H4 (cell line): ENCODE measurements at places on chromosomes 7 and 10.

DNA sequence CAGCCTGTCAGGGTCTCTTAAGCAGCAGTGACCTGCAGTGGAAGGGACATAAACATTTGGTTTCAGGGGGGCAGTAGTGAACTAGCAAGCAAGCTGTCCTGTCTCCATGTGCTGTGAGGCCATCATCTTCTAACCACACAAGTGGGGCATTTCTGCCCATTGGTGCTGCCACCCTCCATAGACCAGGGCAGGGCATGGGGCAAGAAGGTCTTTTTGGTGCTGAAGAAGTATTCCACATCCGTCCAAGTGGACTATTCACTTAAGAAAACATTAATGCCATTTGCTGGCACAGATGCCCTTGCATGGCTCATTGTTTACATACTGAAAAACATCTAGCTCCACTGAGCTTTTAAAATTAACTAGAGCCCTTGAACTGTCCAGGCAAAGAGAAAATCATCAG is 35.8 kb downstream of the ALOX5 start:
- no peak for DNase-seq

DNA sequence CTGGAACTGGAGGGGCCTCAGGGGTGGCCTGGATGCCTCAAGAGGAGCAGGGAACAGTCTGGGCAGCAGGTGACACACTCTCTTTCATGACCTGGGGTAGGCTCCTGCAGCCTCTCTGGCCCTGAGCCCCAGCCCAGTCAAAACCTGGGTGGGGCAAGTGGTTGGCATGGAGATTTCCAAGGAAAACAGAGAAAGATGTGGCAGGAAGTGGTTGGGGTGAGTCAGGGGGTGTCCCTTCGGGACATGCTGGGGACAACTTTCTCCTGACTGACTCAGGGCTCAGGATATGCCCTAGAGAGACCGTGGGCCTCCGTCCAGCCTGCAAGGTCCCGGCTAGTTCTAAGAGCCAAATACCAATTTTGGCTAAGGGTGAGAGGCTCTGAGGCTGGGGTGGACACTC is 2.9 kb downstream of the AQP1 start:
- DNase-seq = peak; percentile 90

DNA sequence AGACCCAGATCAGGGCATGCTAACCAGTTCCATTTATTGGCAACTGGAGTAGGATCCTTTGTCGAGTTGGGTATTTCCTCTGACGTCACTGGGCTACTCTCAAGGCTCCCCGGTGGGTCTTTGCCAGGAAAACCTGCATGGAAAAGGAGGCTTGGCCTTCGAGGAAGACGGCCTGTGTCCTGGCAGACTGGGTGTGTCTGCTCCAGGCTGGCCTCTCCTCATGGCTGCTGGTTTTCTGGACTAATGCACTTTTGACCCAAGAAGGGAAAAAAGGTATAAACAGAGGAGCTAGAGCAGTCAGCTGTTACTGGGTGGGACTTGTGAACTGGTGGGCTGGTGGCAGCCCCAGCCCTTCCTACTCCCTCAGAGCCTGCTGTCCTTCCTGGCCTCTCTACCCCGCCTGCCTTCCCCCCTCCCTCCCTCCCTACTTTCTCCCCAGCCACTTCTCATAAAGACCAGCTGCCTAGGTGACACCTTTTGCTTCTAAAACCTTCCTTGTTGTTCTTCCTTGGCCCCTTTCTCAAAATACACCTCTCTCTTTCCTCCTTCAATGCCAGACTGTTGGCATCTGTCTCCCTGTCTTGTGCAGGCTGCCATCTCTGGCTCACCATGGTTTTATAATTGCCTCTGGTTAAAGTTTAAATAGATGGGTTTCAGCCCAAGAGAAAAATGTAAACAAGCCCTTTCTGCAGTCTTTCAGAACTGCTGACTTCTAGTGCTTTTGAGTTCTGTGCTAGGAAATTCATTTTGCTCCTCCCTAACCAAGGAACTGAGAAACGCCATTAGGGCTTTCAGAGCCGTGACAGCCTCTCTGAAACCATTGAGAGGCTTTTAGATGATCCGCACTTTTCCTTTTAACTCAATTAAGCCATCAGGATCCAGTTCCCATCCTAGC is 101.8 kb upstream of the MKLN1 start:
- DNase-seq = peak; percentile 96

GRCh38 chr7:41189866-41190265 is 513.0 kb downstream of the INHBA start:
- DNase-seq = peak; percentile 93

GRCh38 chr7:151727579-151728285 is 149.2 kb downstream of the PRKAG2 start:
- DNase-seq = peak; percentile 97

GRCh38 chr10:101050208-101051069 is 11.3 kb upstream of the KAZALD1 start:
- no peak for DNase-seq

DNA sequence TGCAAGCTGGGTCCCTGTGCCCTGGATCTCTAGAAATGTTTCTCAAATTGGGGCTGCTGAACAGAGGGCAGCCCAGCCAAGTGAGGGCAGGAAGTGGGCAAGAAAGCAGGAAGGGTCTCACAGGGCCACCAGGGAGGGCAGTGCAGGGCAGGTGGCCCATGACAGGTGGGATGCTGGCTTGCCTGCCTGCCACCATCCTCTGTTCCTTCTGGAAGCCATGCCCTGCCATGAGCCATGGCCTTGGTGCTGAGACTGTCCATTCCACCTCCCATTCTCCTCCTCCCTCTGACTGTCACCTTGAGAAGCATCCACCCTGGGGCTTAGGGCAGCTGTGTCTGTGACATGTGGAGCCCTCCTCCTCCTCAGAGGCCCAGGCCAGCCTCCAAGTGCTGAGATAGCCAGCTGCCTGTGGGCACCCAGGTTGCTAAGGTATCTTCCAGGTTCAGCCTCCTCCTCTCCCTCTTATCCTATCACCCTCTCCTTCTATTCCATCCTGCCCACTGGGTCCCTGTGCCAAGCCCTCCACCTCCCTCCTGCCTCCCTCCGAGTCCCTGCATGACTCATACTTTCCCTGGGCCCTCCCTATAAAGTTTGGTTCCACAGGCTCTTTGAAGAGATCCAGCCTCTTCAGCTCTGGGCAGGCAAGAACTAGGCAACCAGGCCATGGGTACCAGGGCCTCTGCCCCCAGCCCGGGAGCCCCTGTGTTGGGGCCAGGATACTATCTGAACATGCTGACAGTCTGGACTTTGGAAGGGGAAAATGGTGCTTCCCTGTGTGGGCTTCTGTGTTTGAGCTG is 1.3 kb downstream of the VSIR start:
- DNase-seq = peak; percentile 75

- DNase-seq = no peak
Measured at GRCh38 chr7:87092568-87093091, 33.2 kb upstream of the ELAPOR2 start.

DNA sequence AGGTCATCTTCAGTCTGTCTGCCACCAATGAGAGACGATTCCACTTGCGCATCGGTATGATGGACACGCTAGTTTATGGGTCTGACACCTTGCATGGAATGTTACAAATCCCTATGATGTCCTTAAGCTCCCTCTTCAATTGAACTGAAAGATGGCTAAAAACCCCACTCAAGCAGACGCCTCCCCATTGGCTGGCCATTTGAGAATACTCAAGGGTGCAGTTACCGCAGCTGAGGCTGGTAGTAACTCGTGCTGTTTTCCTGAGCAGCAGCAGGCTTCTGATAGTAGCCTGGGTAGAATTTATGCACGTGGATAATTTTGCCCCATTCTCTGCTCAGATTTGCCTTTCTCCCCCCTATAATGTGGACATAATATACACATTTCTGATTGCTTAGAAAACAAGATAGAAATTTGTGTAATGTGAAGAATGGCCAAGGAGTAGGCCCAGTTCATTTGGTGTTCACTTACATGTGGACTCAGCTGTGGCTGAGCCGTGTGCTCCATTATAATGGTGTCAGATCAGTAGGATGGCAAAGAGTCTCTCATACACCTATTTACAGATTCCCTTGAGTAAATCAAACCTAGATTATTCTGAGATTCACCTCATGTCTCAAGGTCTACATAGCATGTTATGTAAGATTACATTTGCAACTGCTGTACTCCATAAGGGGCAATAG is 142.8 kb downstream of the HIBADH start:
- no peak for DNase-seq

GRCh38 chr7:36312915-36313334 is 76.7 kb upstream of the ANLN start:
- no peak for DNase-seq

DNA sequence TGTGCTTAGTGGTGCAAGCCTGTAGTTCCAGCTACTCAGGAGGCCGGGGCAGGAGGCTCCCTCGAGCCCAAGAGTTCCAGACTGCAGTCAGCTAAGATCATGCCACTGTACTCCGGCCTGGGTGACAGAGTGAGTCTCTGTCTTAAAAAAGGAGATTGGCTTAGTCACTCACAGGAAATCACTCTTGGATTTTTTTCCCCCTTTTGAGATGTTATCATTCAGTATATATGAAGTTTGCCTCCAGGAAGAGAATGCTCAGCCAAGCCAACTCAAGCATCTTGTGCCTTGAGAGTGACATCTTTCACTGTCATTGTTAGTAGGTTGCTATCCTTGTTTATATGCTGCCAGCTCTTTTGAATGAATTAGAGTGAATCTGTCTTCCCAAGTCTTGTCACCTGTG is 28.0 kb downstream of the NIPSNAP2 start:
- DNase-seq = no peak

DNA sequence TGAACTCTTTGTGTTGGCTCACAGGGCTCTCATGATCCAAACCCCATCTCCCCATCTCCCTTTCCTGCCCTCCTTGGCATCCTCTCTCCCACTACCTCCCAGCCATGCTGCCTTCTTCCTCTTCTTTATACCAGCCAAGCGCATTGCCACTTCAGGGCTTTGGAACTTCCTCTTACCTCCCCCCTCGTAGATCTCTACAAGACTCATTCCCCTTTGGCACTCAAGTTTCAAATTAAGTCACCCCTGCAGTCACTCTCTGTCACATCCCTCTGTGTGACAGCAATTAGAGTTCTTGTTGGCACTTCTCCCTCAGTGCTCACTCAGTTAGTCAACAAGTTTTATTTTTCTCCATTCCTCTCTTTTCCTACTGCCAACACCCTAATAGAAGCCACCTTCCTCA is 20.8 kb upstream of the NRP1 start:
- DNase-seq = no peak

DNA sequence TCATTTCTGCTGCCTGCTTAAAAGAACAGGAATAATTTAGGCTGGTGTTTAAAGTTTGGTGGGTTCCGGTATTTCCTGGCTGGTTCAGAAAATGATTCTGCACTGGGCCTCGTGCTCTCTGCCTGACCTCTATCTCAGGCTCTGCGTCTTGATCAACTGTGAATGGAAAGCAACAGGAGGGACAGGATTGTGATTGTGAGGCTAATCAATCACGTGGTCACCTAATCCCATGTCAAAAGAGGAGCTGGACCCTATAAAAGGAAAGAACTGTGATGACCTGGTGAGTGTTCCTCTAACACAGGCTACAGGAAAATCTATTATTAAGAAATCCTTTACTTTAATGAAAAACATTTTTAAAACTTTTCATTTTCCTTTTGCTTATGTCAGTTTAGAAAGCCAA is at the start of gene DHX32:
TSS of gene DHX32 (minus strand) at position 101 of the 400 bp plus-strand sequence. CDS start 468 bp downstream, outside the sequence.
- DNase-seq = no peak

GRCh38 chr7:16417906-16418305 is 3.4 kb downstream of the CRPPA start:
- no peak for DNase-seq

- no peak for DNase-seq
Measured at GRCh38 chr10:43401627-43402026, 7.4 kb downstream of the HNRNPF start.

DNA sequence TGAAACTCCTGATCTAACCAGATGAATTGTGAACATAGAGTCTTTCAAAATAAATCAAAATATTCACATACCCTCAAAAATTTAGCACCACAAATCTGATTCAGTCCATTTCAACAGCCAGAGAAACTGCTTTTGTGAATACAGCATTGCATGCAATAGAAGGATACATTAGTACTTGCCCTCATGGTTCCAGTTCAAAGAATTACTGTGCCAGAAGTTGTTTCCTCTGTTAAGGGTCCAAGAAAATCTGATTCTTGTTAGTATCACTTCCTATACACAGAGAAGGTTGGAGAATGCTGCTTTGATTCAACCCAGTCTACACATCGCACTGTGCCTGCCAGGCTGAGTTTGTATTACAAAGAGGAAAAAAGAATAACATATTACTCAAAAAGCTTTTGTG is 115.6 kb downstream of the TFEC start:
- no peak for DNase-seq

- DNase-seq = peak; percentile 59
Measured at GRCh38 chr10:91389636-91390512, 20.3 kb upstream of the HECTD2 start.

- no peak for DNase-seq
Measured at GRCh38 chr10:101932183-101932582, 88.6 kb upstream of the KCNIP2 start.

DNA sequence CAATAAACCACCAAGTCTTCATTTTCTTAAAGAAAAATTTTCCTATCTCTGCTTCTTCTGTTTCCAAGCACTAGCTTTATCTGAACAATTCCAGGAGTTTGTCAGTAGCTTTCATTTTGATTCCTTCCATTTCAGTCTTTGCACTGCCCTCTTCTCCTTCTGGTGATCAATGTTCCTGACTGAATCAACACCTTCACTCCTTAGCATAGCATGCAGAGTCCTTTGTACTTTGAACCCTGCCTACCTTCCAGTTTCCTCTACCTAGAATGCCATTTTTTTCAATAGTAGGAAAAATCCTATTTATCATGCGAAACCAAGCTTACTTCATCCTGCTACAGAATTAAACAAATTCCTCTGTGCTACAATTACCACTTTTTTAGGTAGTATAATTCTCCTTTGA is 1.9 kb upstream of the C10orf88 start:
- no peak for DNase-seq

- no peak for DNase-seq
Measured at GRCh38 chr7:22846961-22847360, 24.3 kb upstream of the TOMM7 start.

DNA sequence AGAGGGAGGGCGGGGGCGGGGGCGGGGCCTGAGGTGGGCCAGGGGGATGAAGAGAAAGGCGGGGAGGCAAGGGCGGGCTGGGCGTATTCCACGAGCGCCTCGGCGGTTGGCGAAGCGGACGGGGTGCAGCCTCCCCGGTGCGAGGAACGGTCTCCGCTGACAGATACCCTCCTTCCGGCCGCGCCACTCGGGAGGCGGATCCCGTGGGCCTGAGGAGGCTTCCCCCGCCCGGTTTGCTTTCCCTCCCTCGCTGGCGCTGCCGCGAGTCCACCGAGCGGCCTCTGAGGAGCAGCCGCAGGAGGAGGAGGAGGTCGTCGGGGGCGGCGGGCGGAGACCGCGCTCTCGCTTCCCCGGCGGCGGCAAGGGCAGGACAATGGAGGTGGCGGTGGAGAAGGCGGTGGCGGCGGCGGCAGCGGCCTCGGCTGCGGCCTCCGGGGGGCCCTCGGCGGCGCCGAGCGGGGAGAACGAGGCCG is at the start of gene TRIM24:
TSS of gene TRIM24 (plus strand) at position 84 of the 473 bp plus-strand sequence. CDS start at position 374, 290 bp downstream.
- DNase-seq = peak; percentile 95

DNA sequence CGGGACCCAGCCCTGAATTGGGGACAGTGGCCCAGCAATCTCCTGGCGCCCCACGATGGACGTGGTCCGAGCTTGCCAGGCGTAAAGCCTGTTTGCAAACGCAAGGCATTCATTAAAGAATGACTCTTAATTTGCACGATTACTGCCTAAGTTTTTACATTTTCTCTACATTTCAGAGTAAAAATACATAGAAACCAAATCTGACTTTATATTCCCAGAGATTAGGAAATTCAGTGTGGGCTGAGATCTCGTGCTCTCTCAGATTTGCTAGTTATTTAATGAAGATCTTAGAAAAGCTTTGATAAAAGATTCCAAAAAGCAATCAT is 337 bp upstream of the CCDC3 start:
- no peak for DNase-seq

- DNase-seq = no peak
Measured at GRCh38 chr7:416761-417624, 102.7 kb downstream of the PDGFA start.

GRCh38 chr10:86413046-86413728 is 46.6 kb upstream of the GRID1 start:
- DNase-seq = no peak
